ENCODE measurements at places on chromosomes 2 and 18. TPM values are rescaled to one million over a fixed set of nuclear protein-coding genes. Genes with fewer than 3 reads are reported as not detected.

GRCh38 chr2:83528767-83529166, 930.3 kb downstream of the SUCLG1 start:
- no peak for DNase-seq
- H3K36me3 ChIP-seq = no peaks in the 10 kb centered on the region
- H3K4me1 ChIP-seq = no peaks in the 10 kb centered on the region

GRCh38 chr2:230999477-230999876, 3.6 kb downstream of the SPATA3 start:
- no peak for DNase-seq
- H3K36me3 ChIP-seq = no peaks in the 10 kb centered on the region
- no peak overlapping the region for H3K4me3 ChIP-seq
- H3K27me3 ChIP-seq = peaks cover 47% of the 10 kb centered on the region

DNA sequence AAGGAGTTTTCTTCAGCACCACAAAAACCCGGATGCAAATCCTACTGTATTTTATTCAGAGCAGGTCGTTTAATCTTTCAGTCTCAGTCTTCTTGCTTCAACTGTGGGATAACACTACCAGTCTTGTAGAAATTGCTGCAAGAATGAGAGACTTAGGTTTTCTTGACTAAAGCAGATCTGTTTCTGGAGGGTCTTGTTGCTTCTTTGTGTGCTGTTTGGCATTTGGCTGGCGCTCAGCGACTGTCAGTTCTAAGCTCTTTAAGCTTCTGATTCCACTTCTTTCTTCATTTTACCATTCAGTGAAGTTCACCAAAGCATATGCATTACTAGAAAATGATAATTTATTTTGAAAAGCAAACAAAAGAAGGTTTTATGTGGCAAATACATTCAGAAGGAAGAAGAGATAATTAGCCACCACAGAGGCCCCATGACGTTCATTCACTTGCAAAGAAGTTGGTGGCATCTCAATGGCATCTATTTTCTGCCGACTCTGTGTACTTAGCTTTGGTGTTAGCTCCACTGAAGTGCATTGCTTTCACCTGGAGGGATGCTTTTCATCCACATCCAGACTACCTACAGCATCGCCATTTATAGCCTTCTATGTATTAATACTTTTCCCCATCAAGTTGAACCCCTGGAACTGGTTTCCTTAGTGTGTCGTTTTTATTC, 53.7 kb downstream of the TRIB2 start:
- H3K4me3 ChIP-seq = no peak overlapping the region
- no peak overlapping the region for H3K27ac ChIP-seq
- peaks cover 14% of the 10 kb centered on the region for H3K27me3 ChIP-seq

- no peak for DNase-seq
- no peaks in the 10 kb centered on the region for H3K4me1 ChIP-seq
- no peaks in the 10 kb centered on the region for H3K36me3 ChIP-seq
Measured at GRCh38 chr18:72161691-72162090, 382.5 kb downstream of the CBLN2 start.

DNA sequence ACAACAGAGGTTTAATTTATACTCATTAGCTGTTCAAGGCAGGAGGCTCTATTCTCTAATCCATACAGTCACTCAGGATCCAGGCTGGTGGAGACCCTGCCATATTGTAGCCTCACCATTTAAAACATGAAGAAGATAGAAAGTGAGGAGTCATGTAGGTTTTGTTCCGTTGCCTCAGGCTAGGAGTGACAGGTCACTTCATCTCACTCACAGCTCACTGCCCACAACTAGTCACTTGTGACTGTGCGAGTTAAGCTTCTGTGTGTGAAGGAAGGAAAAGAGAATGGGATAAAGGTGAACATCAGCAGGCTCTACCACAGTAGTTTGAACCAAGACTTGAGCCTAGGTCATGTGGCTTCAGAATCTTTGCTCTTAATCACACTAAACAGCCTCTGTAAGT, 9.0 kb upstream of the IGFBP2 start:
- no peaks in the 10 kb centered on the region for H3K27me3 ChIP-seq
- no peaks in the 10 kb centered on the region for H3K36me3 ChIP-seq
- no peak for DNase-seq
- no peak overlapping the region for H3K4me3 ChIP-seq
- no peak overlapping the region for H3K27ac ChIP-seq

- no peak overlapping the region for H3K27ac ChIP-seq
- H3K4me1 ChIP-seq = peaks cover 12% of the 10 kb centered on the region
- H3K4me3 ChIP-seq = no peak overlapping the region
Measured at GRCh38 chr2:219180961-219181360, 2.9 kb downstream of the RETREG2 start.

GRCh38 chr2:134952608-134953007, 34.0 kb downstream of the CCNT2 start:
- H3K36me3 ChIP-seq = peaks cover 30% of the 10 kb centered on the region
- H3K4me3 ChIP-seq = no peak overlapping the region
- H3K27me3 ChIP-seq = no peaks in the 10 kb centered on the region
- no peak overlapping the region for H3K27ac ChIP-seq
- H3K4me1 ChIP-seq = no peaks in the 10 kb centered on the region

GRCh38 chr2:238502088-238502810, 75.5 kb downstream of the ASB1 start:
- DNase-seq = no peak
- H3K4me3 ChIP-seq = no peak overlapping the region
- H3K4me1 ChIP-seq = no peaks in the 10 kb centered on the region

GRCh38 chr2:150610670-150611279, 123.3 kb upstream of the RND3 start:
- H3K27ac ChIP-seq = no peak overlapping the region
- H3K27me3 ChIP-seq = no peaks in the 10 kb centered on the region
- no peak overlapping the region for H3K4me3 ChIP-seq
- H3K36me3 ChIP-seq = no peaks in the 10 kb centered on the region

DNA sequence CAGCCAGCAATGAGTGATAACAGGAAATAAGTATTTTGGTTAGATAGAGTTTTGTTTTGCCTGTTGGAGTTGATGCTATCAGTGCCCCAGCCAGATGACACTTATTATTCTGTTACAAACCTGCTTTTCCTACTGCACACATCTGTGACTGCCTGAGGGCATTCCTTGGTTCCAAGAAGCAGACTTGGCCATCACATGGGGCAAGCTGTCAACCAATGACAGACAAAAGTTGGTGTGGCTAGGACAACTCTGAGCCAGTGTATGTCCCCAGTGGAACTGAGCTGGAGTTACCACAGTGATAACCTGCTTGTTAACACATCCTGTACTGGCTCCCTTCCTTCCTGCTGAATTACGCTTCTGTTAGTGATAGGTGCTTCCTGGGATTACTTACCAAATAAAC, 54.5 kb downstream of the FAM171B start:
- no peak overlapping the region for H3K4me3 ChIP-seq
- no peaks in the 10 kb centered on the region for H3K36me3 ChIP-seq
- DNase-seq = no peak
- no peaks in the 10 kb centered on the region for H3K4me1 ChIP-seq
- H3K27me3 ChIP-seq = no peaks in the 10 kb centered on the region

GRCh38 chr2:141316606-141317005, 814.2 kb downstream of the LRP1B start:
- no peak overlapping the region for H3K27ac ChIP-seq
- no peaks in the 10 kb centered on the region for H3K36me3 ChIP-seq
- H3K27me3 ChIP-seq = no peaks in the 10 kb centered on the region
- H3K4me3 ChIP-seq = no peak overlapping the region
- DNase-seq = no peak

DNA sequence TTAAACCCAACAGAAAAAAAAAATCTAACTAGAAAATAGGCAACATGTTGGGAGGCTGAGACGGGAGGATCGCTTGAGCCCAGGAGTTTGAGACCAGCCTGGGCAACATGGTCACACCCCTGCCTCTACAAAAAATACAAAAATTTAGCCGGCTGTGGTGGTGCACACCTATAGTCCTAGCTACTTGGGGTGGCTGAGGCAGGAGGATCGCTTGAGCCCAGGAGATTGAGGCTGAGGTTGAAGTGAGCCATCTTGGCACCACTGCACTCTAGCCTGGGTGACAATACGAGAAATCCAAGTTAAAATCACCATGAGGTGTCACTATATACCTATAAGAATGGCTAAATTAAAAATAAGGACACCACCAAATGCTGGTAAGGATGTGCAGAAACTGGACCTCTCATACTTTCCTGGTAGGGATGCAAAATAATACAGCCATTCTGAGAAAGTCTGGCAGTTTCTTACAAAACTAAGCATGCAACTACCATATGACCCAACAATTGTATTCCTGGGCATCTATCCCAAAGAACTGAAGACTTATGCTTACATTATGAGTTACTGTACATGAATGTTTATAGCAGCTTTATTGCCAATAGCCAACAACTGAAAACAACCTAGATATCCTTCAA, 2.2 kb downstream of the SEPTIN10 start:
- H3K36me3 ChIP-seq = no peaks in the 10 kb centered on the region
- no peaks in the 10 kb centered on the region for H3K27me3 ChIP-seq
- H3K4me3 ChIP-seq = no peak overlapping the region

DNA sequence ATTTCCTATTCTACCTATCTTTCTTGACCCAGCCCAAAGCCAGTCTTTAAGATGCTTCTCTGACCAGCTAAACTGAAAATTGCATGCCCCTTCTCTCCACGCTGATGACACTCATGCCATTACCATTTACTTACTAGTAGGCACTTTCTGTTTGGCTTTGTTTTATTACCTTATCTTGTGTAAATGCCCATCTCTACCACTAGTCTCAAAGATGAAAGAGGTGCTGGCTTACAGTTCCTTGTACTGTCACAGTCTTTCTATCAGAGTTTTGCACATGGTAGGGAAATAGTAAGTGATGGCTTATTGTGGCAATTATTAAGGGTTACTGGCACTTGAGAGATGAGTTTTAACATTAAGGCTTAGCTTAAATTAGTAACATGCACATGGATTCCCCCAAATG, 352.1 kb downstream of the RBM43 start:
- H3K4me3 ChIP-seq = no peak overlapping the region
- DNase-seq = no peak
- no peak overlapping the region for H3K27ac ChIP-seq
- no peaks in the 10 kb centered on the region for H3K27me3 ChIP-seq

GRCh38 chr2:9473308-9473984, 905 bp upstream of the IAH1 start:
- DNase-seq = peak; percentile 58
- H3K4me1 ChIP-seq = peaks cover 29% of the 10 kb centered on the region
- H3K27me3 ChIP-seq = no peaks in the 10 kb centered on the region
- no peaks in the 10 kb centered on the region for H3K36me3 ChIP-seq
- H3K4me3 ChIP-seq = peak overlapping the region; percentile 77

GRCh38 chr2:237156031-237156856, 70.6 kb downstream of the COPS8 start:
- no peaks in the 10 kb centered on the region for H3K27me3 ChIP-seq
- no peaks in the 10 kb centered on the region for H3K36me3 ChIP-seq
- H3K27ac ChIP-seq = no peak overlapping the region
- H3K4me1 ChIP-seq = no peaks in the 10 kb centered on the region

- no peaks in the 10 kb centered on the region for H3K36me3 ChIP-seq
- DNase-seq = no peak
- H3K4me1 ChIP-seq = no peaks in the 10 kb centered on the region
- H3K27ac ChIP-seq = no peak overlapping the region
- H3K4me3 ChIP-seq = no peak overlapping the region
Measured at GRCh38 chr18:73780218-73780617, 367.4 kb downstream of the FBXO15 start.

DNA sequence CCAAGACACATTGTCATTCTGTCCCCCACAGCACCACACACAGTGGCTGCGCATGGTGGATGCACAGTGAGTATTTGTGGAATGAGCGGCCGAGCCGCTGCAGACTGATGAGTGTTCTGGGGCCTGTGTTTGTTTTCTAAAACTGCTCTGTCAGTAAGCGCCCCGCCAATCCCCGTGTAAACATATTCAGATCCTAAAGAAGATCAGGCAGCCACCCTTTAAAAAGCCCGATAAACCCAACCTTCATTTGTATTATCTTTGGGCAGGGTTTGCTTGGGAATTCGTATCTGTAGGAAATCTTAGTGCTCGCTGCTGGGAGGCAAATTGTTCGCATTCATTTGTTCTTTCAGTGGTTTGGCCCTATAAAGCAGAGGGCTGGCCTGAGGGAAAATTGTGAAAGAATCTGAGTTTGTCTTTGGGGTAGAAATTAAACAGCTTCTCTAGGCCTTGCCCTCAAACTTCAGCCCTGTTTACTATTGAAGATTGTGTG, 68.6 kb downstream of the TGOLN2 start:
- peaks cover 8% of the 10 kb centered on the region for H3K27me3 ChIP-seq
- H3K4me3 ChIP-seq = no peak overlapping the region
- no peak overlapping the region for H3K27ac ChIP-seq
- no peaks in the 10 kb centered on the region for H3K4me1 ChIP-seq
- no peaks in the 10 kb centered on the region for H3K36me3 ChIP-seq
- DNase-seq = no peak

DNA sequence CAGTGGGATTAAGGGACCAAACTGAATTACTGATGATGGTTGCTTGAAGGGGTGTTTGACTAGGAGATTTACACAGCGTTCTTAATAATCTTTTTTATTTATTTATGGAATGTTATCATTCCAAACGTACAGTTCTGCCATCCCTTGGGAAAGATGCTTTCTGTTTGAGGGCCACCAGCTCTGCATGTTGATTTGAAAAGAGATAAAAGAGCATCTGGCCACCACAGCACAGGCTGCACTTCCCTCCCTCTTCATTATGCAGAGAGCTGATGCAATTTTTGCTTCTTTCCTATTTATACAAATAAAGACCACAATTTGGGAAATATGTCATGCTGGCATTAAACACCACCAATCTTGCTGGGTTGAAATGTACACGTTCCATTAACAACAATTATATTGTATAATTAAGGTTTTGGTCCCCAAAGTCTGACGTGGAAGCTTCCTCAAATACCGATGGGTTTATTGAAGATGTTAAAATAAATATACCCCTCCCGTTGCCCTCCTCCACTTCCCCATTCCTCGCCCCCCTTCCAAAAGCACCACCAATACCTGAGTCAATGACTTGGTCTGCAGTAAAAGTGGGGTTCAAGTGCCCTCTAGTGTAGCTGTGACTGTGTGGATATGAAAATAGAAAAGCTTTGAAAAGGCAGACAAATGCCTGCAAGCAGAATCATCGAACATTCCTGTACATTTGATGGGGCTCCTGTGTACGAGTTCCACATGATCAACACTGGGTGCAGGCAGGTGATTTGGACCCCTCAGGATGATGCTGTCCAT, 211.9 kb downstream of the HRH4 start:
- no peaks in the 10 kb centered on the region for H3K4me1 ChIP-seq
- H3K27me3 ChIP-seq = no peaks in the 10 kb centered on the region
- H3K4me3 ChIP-seq = no peak overlapping the region
- DNase-seq = no peak
- H3K27ac ChIP-seq = no peak overlapping the region
- H3K36me3 ChIP-seq = no peaks in the 10 kb centered on the region

The ADCYAP1 gene
- not detected for polyA plus RNA-seq

The CEP68 gene
- polyA plus RNA-seq = 11.0 TPM

The NEUROD1 gene
- not detected for polyA plus RNA-seq

The KIF1A gene
- not detected for polyA plus RNA-seq

The TCF7L1 gene
- polyA plus RNA-seq = 0.46 TPM

The HOXD3 gene
- not detected for polyA plus RNA-seq

The RBM44 gene
- 0.76 TPM for polyA plus RNA-seq

The IL37 gene
- polyA plus RNA-seq = not detected

The CNDP1 gene
- 0.12 TPM for polyA plus RNA-seq

The MCEE gene
- 13.1 TPM for polyA plus RNA-seq
